ENCODE measurements at places on chromosomes 6 and 20.

DNA sequence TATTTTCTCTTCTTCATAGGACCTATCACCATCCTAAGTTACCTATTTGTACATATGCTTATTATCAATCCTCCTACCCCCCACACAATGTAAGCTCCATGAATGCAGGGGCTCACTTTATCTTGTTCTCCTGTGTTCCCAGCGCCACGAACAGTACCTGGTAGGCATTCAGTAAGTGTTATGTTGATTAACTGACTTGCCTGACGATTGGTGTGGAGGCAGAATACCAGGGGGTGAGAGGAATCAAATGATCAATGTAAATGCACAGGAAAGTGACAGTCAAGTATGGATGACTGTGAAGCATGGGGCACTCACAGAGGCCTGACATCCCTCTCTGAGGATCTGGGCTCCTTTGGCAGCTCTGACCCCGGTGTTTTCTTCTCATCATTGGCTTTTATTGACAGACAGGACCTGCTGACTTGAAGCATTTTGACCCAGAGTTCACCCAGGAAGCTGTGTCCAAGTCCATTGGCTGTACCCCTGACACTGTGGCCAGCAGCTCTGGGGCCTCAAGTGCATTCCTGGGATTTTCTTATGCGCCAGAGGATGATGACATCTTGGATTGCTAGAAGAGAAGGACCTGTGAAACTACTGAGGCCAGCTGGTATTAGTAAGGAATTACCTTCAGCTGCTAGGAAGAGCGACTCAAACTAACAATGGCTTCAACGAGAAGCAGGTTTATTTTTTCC lies 6.1 kb upstream of the IFT52 start:
- H3K4me3 ChIP-seq: no peak overlapping the region
- no peak overlapping the region for H3K27ac ChIP-seq
- no peaks in the 10 kb centered on the region for H3K36me3 ChIP-seq

DNA sequence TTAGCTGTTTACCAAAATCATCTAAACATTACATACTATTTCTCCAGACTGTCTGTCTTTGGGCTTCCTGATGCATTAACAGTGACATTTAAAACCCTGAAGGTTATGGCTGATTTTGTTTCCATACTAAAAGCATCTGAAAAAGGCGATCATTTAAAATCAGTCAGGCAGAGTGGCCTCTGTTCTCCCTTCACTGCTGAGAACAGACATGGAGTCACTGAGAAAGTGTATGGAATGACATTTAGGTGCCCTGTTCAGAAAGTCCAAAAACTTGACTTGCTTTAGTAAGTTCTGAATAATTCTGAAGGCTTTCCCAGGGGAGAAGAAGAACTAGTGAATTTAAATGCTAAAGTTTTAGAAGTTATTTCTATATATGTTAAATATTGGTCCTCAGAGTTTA lies 83.0 kb downstream of the MAP7 start:
- no peak for DNase-seq
- H3K27me3 ChIP-seq: no peaks in the 10 kb centered on the region
- no peak overlapping the region for H3K27ac ChIP-seq
- no peak overlapping the region for H3K4me3 ChIP-seq

DNA sequence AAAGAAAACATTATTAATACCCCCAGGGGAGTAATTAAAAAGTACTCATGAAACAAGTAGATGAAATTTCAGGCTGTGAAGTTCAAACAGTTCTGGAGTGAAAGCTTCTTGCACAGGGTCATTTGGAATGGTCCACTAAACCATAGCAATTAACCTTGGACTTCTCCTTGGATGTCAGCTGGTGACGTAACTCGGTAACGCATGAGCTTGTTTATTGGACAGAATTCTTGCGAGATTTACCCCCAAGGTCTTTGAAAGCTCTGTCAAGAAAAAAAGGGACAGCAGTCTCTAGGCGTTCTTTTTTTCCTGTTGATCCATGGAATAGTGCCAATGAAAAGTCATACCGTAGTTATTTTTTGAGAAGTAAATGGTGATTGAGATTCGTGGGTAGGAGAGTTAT lies 2.2 kb downstream of the CD83 start:
- peak; percentile 26 for DNase-seq
- peaks cover 4% of the 10 kb centered on the region for H3K4me1 ChIP-seq
- H3K4me3 ChIP-seq: no peak overlapping the region

DNA sequence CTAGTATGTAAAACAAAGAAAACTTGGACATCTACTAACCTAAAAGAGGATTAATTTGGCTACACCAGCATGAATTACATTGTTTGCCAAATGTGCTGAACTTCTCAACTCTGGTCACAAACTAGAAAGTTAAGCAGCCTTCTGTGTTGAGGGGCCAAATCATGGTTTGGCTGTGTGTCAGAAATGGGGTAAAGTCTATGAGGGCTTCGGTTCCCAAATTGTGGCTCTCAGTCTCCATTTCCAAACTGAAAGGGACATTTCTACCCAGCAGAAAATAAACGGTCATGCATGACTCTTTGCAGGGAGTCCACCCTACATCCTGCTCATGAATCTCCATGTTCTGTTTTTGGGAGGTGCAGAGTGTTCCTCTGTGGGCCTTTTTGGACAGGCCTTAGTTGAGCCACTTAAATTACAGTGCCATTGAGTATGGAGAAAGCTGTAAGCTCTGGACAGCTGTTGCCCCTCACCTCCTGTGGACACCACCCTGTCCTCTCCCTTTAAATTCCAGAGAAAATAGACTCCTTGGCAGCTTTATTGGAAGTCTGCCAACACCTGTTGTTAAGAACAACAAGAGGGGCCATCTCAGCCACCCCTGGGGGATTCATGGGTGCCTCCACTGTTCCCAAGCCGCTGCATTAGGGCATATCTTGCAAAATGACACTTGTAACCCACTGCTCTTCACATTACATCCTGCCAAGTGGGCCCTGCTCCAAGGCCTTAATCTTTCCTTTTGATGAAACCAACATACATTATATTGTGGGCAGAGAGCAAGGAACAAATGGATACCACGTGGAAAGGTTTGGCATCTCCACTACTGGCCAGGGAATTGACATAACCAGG lies 27.5 kb upstream of the SNRPC start:
- H3K27me3 ChIP-seq: no peaks in the 10 kb centered on the region
- no peaks in the 10 kb centered on the region for H3K36me3 ChIP-seq
- peaks cover 8% of the 10 kb centered on the region for H3K4me1 ChIP-seq
- no peak overlapping the region for H3K4me3 ChIP-seq
- H3K27ac ChIP-seq: no peak overlapping the region
- no peak for DNase-seq

- H3K4me3 ChIP-seq: peak overlapping the region; percentile 39
- no peaks in the 10 kb centered on the region for H3K4me1 ChIP-seq
- no peaks in the 10 kb centered on the region for H3K27me3 ChIP-seq
- H3K36me3 ChIP-seq: no peaks in the 10 kb centered on the region
Measured at GRCh38 chr6:10658910-10659698, 35.3 kb downstream of the C6orf52 start.

- H3K4me3 ChIP-seq: no peak overlapping the region
- H3K27me3 ChIP-seq: no peaks in the 10 kb centered on the region
- no peak overlapping the region for H3K27ac ChIP-seq
- no peaks in the 10 kb centered on the region for H3K4me1 ChIP-seq
- H3K36me3 ChIP-seq: no peaks in the 10 kb centered on the region
Measured at GRCh38 chr6:161265975-161266374, 7.9 kb downstream of the AGPAT4 start.

GRCh38 chr20:402496-402885 lies 5.6 kb upstream of the RBCK1 start:
- no peaks in the 10 kb centered on the region for H3K4me1 ChIP-seq
- DNase-seq: no peak
- H3K27me3 ChIP-seq: no peaks in the 10 kb centered on the region
- H3K36me3 ChIP-seq: no peaks in the 10 kb centered on the region

DNA sequence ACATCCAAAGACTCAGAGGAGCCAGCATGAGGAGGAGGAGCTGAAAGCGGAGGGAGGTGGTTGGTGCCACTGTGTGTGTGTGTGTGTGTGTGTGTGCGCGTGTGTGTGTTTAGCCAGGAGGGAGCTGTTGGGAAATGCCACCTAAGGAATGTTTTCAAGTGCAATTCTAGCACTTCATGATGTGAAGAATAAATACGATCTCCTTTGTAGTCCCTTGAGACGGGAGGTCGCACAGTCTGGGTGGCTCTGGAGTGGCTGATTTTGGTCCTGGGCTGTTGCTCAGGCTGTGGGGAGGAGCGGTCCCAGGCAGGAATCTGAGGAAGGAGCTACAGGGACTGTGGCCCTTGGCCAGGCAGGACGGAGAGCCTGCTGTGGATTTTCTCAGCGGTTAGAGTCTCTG lies 93.7 kb downstream of the PPP1R14C start:
- no peaks in the 10 kb centered on the region for H3K27me3 ChIP-seq
- no peak overlapping the region for H3K27ac ChIP-seq
- no peak for DNase-seq
- H3K4me1 ChIP-seq: peaks cover 12% of the 10 kb centered on the region
- no peaks in the 10 kb centered on the region for H3K36me3 ChIP-seq

- no peaks in the 10 kb centered on the region for H3K36me3 ChIP-seq
- H3K27ac ChIP-seq: no peak overlapping the region
- no peak overlapping the region for H3K4me3 ChIP-seq
- peak; percentile 57 for DNase-seq
Measured at GRCh38 chr20:52379723-52380336, 188.3 kb upstream of the ZFP64 start.

- no peaks in the 10 kb centered on the region for H3K27me3 ChIP-seq
- no peak overlapping the region for H3K4me3 ChIP-seq
- H3K4me1 ChIP-seq: no peaks in the 10 kb centered on the region
- H3K36me3 ChIP-seq: no peaks in the 10 kb centered on the region
Measured at GRCh38 chr6:85685713-85686112, 43.0 kb upstream of the SYNCRIP start.

DNA sequence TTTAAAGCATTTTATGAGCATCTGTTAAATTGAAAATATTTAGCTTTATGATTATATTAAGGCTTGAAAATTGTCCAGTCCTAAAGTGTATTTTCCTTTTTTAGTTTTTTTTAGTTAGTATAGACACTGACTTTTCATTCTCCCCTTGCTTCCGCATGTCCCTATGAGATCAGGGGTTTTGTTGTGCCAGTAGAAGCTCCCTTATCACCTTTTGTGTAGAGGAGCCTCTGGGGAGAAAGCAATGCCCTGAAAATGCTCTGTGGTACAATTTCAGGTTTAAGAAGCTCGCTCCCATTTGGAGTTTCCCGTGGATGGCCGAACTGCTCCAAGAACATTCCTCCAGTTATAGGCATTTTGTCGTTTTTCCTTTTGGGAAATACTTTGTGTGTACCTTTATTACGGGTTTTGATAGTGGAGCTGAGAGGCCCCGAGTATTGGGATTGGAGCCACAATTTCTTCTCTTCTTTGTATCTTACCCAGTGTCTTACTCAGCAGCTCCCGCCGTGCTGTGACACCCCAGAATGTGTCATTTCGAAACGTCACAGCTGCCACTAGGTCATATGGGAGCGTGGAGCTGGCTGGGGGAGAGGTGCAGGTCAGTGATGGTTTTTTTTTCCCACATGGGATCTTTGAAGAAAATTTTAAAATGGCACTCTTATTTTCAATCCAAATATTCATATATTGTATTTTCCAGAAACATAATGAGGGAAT lies 49.9 kb downstream of the RPRD1B start:
- H3K36me3 ChIP-seq: no peaks in the 10 kb centered on the region
- DNase-seq: no peak
- H3K27ac ChIP-seq: no peak overlapping the region
- no peaks in the 10 kb centered on the region for H3K27me3 ChIP-seq

- peaks cover 35% of the 10 kb centered on the region for H3K4me1 ChIP-seq
- H3K4me3 ChIP-seq: no peak overlapping the region
- H3K27ac ChIP-seq: peak overlapping the region; percentile 27
- no peaks in the 10 kb centered on the region for H3K27me3 ChIP-seq
- peak; percentile 58 for DNase-seq
- peaks cover 5% of the 10 kb centered on the region for H3K36me3 ChIP-seq
Measured at GRCh38 chr20:37711994-37712964, 18.4 kb downstream of the CTNNBL1 start.

- no peaks in the 10 kb centered on the region for H3K27me3 ChIP-seq
- peaks cover 36% of the 10 kb centered on the region for H3K4me1 ChIP-seq
- no peak overlapping the region for H3K4me3 ChIP-seq
- peak overlapping the region; percentile 9 for H3K27ac ChIP-seq
- no peak for DNase-seq
Measured at GRCh38 chr20:49700411-49701185, 13.1 kb downstream of the B4GALT5 start.

DNA sequence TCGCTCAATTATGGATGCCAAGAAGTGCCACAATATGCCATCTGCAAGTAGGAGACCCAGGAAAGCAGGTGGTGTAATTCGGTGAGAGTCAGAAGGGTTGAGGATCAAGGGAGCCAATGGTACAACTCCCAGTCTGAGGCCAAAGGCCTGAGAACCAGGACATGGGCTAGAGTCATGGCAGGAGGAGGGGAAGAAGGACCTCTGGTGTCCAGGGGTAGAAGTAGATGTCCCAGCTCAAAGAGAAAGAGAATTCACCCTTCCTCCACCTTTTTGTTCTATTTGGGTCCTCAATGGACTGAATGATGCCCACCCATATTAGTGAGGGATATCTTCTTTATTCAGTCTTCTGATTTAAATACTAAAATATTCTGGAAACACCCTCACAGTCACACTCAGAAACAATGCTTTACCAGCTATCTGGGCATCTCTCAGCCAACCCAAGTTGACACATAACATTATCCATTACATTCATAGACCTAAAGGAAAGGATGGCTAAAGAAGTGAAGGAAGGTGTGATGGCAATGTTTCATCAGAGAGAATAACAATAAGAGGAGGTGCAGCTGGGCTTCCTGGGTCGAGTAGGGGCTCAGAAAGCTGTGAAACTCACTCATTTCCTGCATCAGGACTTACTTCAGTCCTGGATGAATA lies 21.2 kb upstream of the HLA-DQA1 start:
- H3K27ac ChIP-seq: no peak overlapping the region
- no peaks in the 10 kb centered on the region for H3K4me1 ChIP-seq
- no peaks in the 10 kb centered on the region for H3K27me3 ChIP-seq

DNA sequence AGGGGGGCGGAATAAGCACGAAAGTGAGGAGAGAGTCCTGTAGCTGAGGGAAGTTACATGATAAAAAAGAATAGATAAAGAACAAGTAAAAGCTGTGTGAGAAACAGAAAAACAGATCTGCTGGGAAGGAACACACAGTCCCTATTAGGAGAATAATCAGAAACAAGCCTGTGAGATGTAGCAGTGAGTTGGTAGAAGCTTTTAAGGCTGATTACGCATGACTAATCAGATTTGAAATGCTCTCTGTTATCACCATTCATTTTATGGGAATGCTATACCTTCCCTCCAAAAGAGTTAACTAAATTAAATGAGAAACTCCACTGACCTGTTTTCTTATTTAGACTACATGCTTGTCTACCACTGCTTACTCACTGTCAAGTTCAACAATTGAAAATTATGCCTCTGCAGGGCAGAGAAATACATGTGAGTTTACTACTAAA lies 15.8 kb downstream of the REPS1 start:
- H3K4me1 ChIP-seq: peaks cover 40% of the 10 kb centered on the region
- no peak overlapping the region for H3K4me3 ChIP-seq

DNA sequence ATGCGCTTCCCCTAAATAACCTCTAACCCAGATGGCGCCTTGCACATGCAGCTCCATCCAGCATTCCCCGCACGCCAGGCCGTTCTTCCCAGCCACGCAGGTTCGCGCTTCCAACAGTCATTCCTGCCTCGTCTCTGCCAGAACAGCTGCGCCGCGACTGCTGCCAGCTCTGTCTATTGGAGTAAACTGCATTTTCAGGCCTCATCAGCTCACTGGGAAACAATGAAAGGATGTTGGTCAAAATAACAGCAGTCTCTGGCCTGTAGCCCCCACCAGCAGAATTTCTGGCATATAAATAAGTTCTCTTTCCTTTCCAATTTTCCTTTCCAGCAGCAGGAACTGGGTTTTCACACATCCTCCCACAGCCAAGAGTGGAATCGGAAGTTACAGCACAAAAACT lies 14.6 kb downstream of the NRSN1 start:
- H3K27ac ChIP-seq: no peak overlapping the region
- no peaks in the 10 kb centered on the region for H3K36me3 ChIP-seq
- H3K4me3 ChIP-seq: no peak overlapping the region
- H3K4me1 ChIP-seq: no peaks in the 10 kb centered on the region
- no peaks in the 10 kb centered on the region for H3K27me3 ChIP-seq

All from testis (tissue), 5 donors.